ENCODE measurements at places on chromosomes 1 and 21.

DNA sequence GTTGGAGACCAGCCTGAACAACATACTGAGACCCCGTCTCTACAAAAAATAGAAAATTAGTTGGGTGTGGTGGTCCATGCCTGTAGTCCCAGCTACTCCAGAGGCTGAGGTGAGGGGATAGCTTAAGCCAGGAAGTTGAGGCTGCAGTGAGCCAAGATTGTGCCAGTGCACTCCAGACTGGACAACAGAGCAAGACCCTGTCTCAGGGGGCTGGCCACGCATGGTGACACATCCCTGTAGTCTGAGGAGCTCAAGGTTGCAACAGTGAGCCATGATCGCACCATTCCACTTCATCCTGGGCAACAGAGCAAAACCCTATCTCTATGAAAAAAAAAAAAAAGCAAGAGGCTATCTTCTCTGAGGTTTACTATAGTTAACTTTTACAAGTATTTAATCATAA lies 12.7 kb upstream of the UBE4B start:
- DNase-seq: no peak

GRCh38 chr1:155867766-155868165 lies 8.4 kb downstream of the SYT11 start:
- no peak for DNase-seq

GRCh38 chr1:6108937-6109614 lies 63.4 kb downstream of the KCNAB2 start:
- no peak for DNase-seq

DNA sequence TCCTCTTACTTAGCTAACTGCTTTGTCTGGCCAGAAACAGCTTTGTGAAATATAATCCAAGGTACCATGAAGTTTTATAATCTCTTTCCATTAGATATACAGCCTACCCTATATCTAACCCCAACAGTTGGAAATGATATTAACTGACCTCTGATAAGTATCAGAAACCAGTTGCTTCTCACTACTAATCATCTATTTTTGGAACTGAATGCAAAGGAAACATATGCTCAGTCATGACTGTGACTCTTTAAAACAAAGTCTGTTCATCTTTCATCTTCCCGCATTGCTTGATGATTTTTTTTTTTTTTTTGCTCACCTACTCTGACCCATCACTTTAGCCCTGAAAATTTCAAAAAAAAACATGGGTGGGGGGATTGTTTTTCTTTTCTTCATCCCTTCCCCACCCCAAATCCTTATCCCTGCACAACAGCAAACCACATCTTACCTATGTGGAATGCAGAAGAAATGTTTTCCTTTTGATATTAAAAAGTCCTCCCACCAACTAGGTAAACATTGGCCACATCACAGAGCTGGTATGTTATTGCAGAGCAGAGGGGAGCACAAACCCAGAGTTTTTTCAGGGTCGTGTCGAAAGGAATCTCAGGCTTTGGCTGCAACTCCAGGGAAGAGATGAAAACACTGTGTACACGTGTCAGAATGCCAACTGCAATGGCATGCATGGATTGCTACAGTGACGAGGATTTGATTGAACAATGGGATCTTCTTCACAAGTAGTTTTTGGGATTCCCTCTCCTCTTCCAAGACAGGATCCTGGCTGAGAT lies 137.3 kb downstream of the SLC30A10 start:
- DNase-seq: no peak

GRCh38 chr1:168372861-168373371 lies 92.2 kb downstream of the TBX19 start:
- DNase-seq: no peak

DNA sequence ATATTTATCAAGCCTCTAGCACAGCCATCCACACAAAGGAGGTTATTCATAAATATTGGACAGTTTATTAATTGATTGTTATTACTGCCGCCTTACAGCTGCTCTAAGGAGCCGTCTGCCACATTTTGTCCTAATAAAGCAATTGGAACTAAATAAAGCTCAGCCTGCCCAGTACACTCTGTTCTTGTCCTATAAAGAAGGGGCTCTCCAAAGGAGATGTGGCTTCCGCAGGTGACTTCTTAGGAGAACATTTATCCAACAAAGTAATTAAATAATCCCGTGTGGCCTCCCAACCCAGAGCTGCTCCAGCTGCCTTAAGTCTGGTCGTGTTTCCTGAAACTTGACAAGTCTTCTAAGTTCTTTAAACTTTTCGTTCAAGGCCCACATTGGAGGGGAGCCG lies 497.7 kb downstream of the NPHP4 start:
- no peak for DNase-seq

- no peak for DNase-seq
These were observed 41.9 kb downstream of the CEP170 start for GRCh38 chr1:243213045-243213787.

DNA sequence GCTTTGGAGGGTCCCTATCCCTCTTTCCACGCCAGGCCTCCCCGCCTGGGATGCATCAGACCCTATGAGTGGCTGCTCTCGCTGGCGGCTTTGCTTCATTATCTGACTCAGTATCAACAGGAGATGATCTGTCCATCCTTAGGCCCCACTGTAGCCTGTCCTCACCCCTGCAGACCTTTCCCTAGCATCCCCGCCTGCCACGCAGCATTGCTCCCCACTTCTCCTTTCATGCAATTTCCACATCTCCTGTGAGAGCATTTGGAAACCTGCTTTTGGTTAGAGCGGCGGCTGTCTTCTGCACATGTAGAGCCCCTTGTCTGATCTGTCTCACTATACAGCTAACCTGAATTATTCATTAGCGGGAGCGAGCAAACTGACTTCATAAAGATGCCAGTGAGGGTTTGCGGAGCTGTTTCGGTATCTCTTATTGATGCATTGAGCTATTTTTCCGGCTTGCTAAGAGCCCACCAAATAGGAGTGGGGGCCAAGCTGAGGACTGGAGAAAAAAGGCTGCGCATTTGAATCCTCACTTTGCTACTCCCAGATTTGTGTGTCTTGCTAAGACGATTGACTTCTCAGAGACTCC lies 40.0 kb upstream of the ATP2B4 start:
- DNase-seq: no peak

DNA sequence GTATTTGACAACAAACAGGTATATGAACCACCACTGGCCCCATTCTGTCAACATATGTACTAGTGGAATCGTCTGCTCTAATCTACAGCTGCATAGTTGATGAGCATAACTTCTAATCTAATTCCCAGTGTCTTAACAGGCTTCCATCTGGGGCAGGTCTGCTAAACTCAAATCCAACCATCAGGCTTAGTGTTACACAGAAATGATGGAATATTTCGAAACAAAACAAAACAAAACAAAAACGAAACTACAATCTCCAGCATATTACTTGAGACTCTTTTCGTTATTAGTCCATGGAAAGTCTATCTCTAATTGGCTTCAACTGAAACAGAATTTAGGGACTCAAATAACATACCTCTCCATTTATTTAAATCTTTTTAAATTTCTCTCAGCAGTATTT lies 37.6 kb downstream of the DIPK1A start:
- DNase-seq: no peak

DNA sequence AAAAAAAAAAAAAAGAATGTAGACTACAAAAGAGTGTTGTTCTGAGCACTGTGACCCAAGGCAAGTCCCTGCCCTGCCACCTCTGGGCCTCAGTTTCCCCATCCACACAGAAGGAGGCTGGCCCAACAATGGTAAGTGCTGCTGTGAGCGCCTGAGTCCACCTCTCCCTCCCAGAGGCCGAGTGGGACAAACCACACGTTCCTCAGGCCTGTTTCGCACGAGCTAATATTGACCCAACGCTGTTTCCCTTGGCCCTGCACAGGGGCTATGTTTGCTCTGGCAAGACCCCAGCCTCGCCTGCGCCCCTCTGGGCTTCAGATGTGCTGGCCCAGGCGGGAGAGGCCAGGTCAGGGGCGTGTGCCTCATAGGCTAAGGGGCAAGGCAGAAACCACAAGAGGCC lies 12.6 kb upstream of the LAPTM5 start:
- DNase-seq: no peak

GRCh38 chr1:184362876-184363275 lies 24.0 kb upstream of the C1orf21 start:
- no peak for DNase-seq

DNA sequence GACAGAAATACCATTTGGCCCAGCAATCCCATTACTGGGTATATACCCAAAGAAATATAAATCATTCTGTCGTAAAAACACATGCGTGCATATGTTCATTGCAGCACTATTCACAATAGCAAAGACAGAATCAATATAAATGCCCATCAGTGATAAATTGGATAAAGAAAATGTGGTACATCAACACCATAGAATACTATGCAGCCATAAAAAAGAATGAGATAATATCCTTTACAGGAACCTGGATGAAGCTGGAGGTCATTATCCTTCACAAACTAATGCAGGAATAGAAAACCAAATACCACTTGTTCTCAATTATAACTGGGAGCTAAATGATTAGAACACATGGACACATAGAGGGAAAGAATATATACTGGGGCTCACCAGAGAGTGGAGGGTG lies 109.6 kb upstream of the SLC35F3 start:
- DNase-seq: no peak

DNA sequence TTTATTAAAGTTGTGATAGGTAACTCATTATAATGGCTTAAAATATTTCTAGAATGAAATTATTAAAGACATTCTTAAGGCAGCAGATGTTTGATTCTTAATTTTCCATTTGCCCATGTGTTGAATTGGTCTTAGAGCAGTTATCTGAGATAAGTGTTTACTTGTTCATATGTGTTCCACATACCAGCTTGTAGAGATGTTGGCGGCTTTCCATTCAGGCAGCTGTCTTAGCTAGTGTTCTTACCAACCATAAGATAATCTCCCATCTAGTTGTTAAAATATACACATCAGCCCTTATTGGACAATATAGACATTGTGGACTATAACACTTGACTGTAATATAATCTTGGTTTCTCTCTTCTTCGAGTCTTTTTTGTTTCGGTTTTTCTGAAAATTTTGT lies 1372.9 kb upstream of the ADGRL2 start:
- DNase-seq: no peak
